ENCODE measurements at places on chromosomes 1 and 21.

- no peak for DNase-seq
These were observed 45.7 kb downstream of the ZC3H11B start for GRCh38 chr1:219566951-219567947.

DNA sequence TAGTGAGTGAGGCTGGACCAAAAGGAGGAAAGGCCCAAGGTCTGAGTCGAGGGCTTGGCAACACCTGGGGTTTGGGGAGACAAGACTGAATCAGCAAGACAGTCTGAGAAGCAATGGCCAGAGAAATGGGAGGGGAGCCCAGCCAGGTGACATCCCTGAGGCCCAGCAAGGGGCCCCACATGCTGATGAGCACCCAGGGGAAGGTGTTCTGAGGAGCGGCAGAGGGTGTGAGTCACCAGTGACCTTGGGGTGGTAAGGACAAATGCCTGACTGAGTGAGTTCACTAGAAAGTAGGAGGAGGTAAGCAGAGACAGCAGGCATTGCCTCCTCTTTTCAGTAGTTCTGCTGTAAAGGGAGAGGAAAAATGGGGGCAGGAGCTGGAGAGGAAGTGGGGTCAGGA is 192.4 kb upstream of the GALNT2 start:
- DNase-seq: no peak

DNA sequence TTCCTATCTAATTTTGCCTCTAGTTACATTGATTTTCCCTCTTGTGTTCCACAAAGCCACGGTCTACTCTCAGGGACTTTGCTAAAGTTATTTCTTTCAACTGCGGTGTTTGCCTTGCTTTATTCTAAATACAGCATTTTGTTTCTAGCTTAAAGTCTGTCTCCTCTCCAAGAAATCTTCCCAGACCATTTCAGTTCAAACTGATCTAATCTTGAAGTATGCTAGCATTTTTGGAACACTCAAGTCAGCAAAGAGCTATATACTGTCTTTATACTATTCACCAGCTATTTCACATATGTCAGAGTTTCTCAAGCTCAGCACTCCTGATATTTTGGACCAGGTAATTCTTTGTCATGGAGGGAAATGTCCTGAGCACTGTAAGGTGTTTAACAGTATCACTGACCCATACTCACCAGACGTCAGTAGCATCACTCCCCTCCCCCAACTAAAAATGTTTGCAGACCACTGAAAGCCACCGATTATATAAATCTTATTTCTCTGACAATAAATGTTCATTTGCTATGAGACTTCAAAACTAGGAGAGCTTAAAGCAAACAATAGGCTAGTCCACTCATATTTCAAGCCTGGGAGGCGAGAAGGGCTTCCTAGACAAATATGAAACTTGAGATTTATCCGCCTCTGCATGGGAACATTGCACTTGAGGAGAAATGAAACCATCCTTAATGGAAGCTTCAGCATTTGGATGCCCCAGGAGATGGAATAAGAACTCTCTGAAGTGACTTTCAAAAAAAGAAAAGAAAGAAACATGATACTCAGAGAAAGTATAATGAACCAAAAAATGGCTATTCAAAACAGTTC is 81.1 kb downstream of the KIAA0319L start:
- no peak for DNase-seq

DNA sequence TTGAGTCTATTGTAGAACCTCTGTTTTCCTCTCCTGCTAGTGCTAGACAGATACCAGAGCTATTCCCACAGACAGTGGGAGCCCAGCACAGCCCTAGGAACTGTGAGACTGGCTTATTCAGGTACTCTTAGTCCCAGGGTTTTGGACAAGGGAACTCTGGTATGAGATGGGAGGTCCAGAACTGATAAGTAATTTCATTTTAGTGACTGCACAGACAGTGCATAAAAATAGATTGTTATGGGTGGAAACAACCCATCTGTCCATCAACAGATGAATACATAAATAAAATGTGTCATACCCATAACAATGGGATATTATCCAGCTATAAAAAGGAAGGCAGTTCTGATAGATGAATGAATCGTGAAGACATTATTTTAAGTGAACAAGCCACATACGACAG is 9.0 kb downstream of the EPS8L3 start:
- DNase-seq: no peak

- no peak for DNase-seq
These were observed 129.5 kb downstream of the TENT5C start for GRCh38 chr1:117735045-117735992.

- no peak for DNase-seq
These were observed 615 bp downstream of the GPR161 start for GRCh38 chr1:168135921-168136708.
